Non-pigmented ciliary epithelial cell (primary cell): ENCODE measurements at places on chromosomes 12 and 14.

DNA sequence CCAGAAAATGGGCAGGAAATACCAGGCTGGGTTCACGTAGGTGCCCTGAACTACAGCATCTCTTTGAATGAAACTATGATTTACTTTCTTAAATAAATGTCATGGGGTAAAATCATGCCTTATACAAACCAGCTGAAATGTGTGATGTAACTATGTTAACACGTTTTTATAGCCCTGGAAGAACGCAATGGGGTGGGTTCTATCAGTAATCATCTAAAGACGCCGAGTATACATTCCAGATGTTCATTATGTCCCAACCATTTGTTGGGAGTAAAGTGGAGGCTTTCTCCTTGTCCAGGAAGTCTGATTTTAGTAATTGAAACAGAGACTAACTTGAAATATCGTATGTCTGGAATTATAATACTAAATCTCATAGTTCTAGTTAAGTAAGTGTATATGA is 16.2 kb upstream of the IGF1 start:
- no peak for DNase-seq

- DNase-seq, result peak; percentile 70
Measured at GRCh38 chr14:90275820-90276219, 19.5 kb downstream of the PSMC1 start.

DNA sequence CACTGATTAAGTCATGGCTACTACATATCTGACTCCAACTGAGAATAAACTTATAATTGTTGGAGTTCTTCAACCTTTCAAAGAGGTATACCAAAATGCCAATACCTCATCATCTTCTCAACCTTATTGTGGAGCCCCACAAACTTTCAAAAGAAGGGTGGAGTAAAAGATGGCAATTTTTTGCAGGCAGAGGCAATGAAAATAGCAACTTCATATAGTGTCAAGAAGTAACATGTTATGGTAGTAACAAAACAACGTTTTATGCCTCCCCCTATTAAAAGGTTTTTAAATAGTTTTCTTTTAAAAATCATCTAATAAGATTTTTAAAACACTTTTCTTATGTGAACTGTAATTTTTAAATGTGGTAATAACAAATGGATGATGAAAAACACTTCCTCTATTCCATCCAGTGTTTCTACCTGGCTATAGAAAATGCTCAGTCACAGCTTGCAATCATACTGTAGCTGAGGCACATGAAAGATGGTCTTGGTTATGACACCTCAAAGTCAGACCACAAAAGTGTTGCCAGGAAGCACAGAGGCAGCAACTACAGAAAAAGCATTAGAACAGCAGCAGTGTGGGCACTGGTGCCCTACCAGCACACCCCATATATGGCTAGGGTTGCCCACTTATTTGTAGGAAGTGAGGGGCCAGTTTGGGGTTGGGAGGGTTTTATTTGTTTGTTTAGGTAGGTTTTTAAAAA is 7.0 kb downstream of the PPP1R12A start:
- DNase-seq, result no peak

GRCh38 chr14:92631098-92631497 is 117.3 kb downstream of the LGMN start:
- no peak for DNase-seq

- DNase-seq, result peak; percentile 98
Measured at GRCh38 chr12:27542628-27543027, 18.6 kb downstream of the PPFIBP1 start.

GRCh38 chr12:20439626-20440025 is 71.3 kb downstream of the PDE3A start:
- DNase-seq, result no peak

DNA sequence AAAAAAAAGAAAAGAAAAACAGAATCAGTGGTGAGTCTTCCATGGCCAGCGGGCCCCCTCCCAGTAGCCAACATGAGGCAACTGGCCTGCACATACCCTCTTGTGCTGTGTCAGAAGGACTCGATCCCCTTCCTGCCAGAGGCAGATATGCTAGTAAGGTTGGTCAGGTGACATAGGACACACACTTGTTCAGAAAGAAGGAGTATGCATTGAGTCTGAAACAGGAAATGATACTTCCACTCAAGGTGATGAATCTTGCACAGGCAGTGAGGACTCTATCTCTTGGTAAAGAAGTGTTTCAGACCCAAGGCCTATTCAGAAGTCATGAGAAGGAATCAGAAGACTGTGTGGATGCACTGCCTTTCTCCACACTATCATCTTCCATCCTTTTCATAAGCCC is 269.7 kb upstream of the FAR2 start:
- no peak for DNase-seq

- no peak for DNase-seq
Measured at GRCh38 chr14:97107080-97107479, 309.9 kb downstream of the VRK1 start.

GRCh38 chr12:59027199-59027598 is 106.9 kb upstream of the LRIG3 start:
- DNase-seq, result no peak

GRCh38 chr12:121812921-121813896 is 9.4 kb downstream of the SETD1B start:
- no peak for DNase-seq

DNA sequence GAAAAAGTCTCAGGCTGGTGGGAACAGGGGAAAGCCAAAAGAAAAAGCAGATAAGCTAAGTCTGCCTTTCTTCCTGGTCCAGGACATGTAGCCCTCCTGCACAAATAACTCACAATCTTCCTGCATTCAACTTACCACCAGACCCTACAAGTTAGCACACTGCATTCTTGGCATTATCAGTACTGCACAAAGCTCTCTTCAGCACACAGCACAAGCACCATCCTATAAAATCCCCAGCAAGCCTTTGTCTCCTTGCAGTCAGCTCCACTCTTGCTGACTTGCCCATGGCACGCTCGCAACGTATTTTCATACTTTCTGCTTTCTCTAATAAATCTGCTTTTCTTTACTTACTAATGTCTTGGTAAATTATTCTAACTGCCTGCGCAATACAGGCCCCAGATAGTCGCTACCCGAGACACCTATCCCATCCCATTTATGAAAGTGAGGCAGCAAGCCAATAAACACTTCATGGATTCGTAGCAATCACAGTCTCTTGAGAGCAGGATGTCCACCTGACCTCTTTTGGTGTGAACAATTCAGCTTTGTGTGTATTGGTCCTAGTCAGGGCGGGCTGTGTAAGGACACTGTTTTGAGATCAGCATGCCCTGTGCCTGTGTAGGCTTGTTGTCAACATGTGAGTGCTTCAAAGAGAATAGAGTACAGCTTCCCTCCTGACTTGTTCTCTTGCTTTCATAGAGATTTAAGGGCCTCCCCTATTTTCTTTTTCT is 49.0 kb downstream of the TMEM117 start:
- DNase-seq, result no peak

DNA sequence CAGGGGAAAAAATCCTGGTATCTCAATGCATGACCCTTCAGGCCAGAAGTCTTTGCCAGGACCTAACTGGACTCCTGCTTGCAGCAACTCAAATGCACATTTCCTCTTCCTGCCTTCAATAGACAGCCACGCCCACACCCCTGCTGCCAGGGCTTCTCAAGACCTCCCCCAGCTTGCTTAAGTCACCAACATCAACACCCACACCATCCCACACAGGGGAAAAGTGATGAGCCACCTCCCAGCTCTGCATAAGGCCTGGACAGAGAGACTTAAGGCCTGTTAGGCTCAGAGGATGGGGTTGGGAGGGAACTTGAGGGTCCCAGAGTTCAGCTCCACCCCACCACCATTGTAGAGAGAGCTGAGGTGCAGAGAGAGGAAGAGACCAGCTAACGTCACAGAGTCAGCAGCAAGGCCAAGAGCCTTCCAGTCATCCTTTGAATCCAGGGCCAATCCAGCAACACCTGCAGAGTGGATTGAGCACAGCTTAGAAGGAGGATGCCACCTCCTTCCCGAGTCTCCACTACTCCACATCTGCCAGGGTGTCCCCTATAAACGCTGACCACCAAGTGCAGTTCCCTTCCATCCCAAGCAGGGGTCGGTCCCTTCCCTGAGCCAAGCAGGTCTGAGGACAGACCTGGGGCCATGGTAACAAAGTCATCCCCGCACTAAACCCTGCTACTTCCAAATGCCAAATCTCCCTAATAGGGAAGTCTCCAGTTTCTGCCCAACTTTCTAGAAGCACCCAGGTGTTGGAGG is 50.0 kb downstream of the KDM2B start:
- peak; percentile 45 for DNase-seq

- no peak for DNase-seq
Measured at GRCh38 chr14:35248476-35248788, 43.8 kb upstream of the PSMA6 start.

DNA sequence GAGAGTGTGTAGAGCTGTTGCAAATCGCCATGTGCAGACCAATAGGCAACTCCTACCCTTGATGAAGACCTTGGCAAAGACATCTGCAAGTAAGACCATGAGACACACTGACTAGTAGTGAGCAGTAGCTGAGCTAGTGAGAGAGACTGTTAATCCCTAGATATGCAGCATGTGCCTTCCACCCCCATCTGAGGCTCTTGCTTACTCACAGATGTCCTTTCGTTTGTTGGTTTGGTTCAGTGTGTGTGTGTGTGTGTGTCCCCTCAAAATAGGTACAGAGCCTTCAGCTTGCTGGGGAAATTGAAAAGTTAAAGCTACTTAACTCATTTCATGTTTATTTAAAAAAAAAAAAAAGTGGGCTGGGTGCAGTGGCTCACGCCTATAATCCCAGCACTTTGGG is 37.6 kb downstream of the MYF5 start:
- no peak for DNase-seq

DNA sequence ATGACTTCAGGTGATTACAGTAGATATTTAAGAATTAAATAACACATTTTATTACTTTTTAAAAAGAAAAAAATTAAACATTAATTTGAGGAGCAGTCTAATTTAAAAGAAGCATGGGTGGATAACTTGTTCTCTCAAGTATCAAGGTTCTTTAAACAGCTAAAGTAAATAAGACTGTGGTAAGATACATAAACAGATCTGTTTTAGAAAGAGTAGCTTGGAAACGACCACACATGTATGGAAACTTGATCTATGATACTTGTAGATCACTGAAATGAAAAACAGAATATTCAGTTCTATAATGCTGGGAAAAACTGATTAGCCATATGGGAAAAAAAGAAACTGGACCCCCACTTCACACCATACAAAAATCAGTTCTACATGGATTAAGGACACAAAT is 36.0 kb downstream of the TC2N start:
- no peak for DNase-seq

DNA sequence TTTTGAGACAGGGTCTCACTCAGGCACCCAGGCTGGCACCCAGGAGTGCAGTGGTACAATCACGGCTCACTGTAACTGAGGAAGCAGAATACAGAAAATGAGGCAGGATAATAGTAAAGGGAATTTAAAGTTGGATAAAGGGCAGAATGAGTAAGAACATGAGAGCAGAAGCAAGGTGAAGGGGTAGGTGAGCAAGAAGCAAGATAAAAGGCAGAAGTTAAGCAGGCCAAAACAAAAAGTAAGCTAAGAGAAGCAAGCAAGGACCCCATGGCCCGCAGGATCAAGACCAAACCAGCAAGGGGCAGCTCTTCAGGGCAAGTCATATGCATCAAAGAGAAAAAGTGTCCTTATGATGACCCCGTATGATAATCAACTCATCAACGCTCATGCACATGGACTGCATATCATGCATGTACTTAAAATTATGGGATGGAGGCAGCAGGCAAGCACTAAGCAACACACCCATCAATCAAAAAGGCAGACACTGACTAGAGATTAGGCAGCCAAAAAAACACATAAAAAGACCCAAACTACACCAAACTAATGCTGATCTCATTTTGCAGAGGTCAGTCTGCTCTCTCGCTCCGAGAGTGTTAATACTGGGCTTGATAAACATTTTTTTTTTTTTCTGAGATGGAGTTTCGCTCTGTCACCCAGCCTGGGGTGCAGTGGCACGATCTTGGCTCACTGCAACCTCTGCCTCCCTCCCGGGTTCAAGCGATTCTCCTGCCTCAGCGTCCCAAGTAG is 11.6 kb downstream of the TIMELESS start:
- DNase-seq, result no peak

DNA sequence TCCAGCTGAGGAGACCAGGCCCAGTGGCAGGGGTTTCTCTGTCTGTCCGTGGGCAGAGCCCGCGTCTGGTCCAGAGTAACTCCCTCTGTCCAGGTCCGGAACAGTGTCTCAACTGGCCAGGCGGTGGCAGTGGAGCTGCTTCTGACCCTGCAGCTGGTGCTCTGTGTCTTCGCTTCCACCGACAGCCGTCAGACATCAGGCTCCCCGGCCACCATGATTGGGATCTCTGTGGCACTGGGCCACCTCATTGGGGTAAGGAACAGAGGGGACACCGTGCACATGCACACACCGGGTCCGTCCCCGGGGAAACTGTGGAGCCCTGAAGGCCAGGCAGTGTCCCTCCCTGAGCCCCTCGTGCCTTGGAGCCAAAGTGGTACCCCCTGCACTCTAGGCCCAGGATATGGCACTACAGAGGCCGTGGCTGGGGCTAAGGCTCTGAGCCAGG is 1.5 kb downstream of the AQP6 start:
- DNase-seq, result no peak

DNA sequence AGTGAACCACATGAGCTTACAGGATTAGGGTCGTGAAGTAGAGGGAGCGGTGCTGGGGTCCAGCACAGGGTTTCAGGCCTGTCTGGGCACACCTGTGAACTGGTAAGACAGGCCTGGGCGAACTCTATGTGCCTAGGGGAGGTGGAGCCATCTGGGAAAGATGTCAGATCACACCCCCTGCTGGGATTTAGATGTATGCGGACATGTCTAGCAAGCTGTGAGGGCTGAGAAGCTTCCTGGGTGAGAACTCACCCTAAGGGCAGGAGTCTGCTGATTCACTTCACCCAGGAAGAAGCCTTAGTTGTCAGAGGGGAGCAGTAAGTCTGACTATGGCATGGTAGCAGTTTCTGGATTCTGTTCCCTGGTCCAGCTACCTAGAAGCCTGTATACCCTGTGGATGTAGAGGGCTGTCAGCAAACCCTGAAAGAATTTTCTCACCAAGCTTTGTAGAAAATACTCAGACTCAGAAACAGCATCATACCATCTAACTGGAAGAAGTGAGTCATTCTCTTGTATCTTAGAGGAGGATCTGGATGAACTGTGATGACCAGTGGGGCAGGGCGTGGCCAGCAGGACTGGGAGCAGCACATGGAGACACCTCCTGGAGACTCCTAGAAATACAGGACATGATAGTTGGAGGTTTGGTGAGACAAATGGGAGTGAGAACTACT is 11.2 kb upstream of the PYGL start:
- peak; percentile 96 for DNase-seq

- DNase-seq, result no peak
Measured at GRCh38 chr12:63319386-63319785, 168.4 kb upstream of the AVPR1A start.
